ENCODE measurements at places on chromosomes 3 and 15.

DNA sequence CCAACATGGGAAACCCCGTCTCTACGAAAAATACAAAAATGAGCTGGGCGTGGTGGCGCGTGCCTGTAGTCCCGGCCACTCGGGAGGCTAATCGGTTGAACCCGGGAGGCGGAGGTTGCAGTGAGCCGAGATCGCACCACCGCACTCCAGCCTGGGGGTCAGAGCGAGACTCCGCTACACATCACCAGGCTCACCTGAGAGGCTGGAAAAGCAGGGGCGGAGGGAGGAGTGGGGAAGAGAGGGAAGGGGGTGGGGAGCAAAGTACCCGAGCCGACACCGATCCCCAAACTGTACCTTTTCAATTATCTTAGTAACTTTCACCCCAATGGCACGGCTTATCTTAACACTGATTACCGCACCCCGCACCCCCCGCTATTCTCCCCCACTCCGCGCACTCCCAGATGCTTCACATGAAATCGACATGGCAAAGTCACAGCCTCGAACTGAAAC is 46.4 kb upstream of the SYNM start:
- no peak for DNase-seq

DNA sequence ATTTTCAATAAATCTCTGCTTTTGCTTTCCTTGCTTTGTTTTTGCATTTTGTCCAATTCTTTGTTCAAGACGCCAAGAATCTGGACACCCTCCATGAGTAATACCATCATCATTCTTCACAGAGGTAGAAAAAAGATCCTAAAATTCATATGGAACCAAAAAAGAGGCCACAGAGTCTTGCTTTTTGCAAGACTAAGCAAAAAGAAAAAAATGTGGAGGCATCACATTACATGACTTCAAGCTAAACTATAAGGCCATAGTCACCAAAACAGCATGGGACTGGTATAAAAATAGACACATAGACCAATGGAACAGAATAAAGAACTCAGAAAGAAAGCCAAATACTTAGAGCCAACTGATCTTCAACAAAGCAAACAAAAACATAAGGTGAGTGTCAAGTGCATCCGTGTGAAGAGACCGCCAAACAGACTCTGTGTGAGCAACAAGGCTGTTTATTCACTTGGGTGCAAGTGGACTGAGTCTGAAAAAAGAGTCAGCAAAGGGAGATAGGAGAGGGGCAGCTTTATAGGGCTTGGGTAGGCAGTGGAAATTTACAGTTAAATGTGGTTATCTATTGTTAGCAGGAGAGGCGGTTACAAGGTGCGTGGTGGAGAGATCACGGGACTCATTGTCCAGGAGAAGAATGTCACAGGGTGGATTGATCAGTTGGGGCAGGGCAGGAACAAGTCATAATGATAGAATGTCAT is 10.9 kb downstream of the STRIT1 start:
- peak; percentile 81 for DNase-seq

DNA sequence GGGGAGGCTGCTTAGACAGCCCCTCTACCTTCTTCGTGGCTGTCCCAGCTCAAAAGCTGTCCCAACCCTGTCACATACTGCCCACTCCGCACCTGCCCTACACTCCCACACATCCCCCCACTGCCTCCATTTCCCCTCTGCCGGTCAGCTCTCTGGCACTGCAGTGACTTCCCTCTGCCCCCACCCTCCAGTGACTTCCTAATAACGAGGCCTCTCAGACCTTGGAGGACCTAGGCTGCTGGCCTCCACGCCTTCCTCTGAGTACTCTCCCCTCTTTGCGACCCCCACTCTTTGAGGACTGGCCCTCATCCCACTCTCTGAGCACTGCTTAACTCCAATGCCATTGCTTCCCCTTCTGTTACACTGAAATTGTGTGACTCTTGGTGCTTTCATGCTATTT is 45.3 kb downstream of the KY start:
- no peak for DNase-seq

DNA sequence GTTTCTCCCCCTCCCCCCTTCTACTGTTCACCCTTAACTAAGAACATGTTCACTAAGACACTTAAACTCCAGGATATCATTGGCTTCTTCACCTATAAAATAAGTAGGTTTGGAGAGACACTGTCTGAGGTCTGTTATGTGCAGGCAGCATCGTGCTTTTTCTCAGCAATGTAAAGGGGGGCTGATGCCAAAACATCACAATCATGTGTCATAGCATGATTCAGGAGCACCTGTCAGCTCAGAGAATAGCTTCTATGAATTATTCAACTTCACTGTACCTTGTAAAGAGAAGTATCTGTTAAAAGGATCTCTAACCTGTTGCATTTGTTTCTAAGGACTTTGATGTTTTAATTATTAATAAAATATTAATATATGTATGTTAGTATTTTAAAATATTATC is 211.4 kb upstream of the EPHA3 start:
- no peak for DNase-seq

- DNase-seq: no peak
These were observed 360.2 kb upstream of the ROPN1 start for GRCh38 chr3:124352149-124352539.
